ENCODE measurements at places on chromosomes 2 and 18.
A peak's percentile ranks its signal among the peaks of the same experiment; 100 is the strongest.

DNA sequence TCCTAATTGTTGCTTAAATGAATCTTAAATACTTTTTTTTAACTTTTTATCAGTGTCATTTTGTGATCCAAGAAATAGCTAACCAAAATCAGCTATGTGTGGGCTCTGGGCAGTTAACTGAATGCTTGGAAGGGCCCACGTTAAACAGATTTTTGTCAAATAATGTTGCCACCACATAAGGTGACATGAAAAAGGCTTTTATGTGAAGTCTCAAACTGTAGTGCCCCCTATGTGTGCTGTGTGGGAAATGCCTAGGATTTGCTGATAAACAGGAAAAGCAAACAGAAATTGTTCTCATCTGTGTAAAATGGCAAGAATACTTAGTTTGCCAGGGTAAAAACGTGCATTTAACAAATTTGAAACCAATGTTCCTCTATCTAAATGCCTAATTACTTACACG, 242.2 kb downstream of the ZNF516 start:
- DNase-seq, result no peak

- no peak for DNase-seq
Measured at GRCh38 chr2:138730497-138731030, 49.6 kb downstream of the NXPH2 start.

DNA sequence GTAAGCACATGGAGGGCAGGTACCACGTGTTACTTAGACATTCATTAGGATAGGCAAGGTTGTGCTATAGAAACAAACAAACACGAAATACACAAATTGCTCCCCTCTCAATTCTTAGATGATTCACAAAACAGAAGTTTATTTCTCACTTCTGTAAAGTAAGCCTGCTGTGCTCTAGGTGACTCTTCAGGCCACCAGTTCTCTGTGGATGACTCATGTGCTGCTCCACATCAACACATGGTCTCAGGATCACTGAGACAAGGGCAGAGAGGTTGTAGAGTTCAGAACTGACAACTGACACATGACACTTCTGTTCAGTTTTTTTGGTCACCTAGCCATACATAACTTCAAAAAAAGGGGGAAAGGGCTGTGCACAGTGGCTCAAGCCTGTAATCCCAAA, 70.6 kb downstream of the DAW1 start:
- no peak for DNase-seq

DNA sequence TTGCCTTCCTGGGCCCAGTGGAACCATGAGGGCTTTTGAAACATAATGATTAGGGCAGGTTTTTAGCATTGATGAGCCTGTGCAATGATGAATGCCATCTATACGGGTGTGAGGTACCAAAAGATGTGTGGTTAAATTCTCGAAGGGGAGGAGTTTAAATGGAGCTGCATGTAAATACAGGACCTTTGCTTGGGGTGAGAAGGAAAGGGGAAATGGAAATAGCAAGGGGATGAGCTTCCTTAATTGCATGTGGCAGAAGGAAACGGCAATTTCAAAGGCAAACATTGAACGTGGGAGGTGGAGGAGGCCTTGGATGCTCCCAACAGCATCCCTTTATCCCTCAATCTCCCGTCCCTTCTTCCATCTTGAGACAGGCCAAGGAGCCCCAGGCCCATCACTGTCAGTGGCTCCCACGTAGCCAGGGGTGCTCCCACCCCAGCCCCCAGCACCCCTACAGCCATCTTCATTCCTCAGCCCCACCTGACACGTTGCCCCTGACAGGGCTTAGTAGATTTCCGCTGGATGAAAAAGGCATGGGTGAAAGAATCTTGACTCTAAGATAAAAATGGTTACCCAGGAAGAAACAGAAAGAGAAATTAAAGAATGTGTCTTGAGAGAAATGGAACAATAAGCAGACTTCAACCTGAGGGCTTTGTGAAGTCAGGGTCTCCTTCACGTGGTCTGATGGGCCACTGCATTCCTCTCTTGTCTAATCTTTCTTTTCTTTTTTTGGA, 32.5 kb downstream of the INPP5D start:
- no peak for DNase-seq

DNA sequence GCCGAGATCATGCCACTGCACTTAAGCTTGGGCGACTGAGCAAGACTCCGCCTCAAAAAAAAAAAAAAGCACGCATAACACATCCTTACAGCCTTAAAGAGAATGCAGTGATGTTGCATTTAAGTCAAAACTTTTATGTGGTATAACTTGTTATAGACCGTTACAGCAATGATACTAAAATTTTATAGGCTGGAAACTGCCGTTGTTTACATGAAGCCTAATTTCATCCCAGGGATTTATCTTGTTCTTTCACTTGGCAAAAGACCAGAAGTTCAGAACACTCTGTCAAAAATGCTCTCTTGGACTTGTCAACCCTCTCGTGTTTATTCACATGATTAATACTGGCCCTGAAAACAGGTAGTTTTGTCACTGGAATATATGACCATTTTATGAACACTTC, 7.4 kb downstream of the GNAL start:
- no peak for DNase-seq

DNA sequence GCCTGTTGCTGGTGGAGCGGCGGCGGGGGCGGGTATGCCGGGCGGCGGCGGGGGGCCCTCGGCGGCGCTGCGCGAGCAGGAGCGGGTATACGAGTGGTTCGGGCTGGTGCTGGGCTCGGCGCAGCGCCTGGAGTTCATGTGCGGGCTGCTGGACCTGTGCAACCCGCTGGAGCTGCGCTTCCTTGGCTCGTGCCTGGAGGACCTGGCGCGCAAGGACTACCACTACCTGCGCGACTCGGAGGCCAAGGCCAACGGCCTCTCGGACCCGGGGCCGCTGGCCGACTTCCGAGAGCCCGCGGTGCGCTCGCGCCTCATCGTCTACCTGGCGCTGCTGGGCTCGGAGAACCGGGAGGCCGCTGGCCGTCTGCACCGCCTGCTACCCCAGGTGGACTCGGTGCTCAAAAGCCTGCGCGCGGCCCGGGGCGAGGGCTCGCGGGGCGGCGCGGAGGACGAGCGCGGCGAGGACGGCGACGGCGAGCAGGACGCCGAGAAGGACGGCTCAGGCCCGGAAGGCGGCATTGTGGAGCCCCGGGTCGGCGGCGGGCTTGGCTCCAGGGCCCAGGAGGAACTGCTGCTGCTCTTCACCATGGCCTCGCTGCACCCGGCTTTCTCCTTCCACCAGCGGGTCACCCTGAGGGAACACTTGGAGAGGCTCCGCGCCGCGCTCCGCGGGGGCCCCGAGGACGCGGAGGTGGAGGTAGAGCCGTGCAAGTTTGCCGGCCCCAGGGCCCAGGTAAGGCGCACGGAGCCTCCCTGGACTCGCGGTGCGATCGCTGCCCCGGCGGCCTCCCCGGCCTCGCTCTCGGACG, 1.0 kb downstream of the ZCCHC2 start:
- peak; percentile 49 for DNase-seq

- no peak for DNase-seq
Measured at GRCh38 chr2:101341421-101341820, 32.9 kb upstream of the RNF149 start.

DNA sequence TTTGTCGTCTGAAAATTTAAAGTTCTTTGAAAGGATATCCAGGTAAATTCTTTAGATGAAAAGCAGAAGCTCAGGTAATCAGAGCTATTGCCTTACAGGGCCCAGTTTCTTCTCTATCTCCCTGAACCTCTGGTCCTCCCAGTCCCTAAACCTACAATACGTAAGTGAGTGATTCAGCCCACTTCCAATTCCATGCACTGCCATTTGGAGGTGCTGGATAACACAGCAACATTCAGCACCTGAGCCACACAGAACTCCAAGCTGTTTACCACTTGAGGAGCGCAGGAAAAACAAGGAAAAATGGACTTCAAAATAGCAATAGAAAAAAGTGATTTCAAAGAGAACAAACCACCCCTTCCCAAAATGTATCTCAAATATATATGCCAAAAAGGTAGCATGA, 105.0 kb upstream of the DNAJC10 start:
- no peak for DNase-seq

GRCh38 chr2:213834331-213834730, 550.1 kb downstream of the SPAG16 start:
- no peak for DNase-seq

DNA sequence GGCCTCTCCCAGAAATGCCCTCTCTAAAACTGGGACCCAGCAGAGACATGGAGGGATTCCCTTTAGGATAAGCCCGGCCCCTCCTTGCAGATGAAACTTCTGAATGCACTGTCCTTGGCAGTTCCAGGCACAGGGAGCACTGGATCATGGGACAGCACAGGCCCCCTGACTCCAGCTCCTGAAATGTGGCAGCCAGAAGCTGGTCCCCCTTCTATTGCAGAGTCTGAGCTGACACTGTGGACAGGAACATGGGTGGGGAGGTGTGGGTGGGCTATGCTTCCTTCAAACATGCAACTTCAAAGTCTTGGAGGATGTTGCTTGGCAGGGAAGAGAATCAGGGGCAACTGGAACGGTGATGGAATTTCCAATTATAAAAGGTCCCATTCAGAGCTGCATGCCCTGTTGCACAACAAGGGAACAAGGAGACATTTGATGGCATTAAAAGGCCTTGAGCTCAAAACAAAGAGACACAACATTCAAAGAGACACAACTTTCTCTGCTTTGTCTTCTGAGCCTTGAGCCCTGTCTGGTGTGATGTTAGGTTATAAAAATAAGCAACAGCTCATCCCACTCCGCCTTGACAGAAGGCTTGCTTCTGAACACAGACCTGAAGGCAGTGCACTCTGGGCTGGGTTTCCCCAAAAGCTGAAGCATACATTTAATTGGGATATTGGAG, 239.0 kb downstream of the OSR1 start:
- DNase-seq, result no peak

DNA sequence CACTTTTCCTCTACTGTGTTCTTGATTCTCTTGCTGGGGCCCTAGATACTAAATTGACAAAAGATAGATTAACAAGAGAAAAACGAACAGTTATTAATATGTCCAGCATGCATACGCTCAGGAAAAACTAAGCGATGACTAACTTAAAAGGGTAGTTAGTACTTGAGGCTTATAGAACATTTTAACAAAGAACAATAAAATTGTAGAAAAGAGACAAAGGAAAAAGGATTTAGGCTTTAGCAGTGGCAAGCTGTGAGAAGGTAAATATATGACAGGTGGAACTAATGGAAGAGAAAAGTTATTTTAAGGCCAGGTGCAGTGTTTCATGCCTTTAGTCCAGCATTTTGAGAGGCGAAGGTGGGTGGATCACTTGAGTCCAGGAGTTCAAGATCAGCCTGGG, 75.6 kb downstream of the MRO start:
- no peak for DNase-seq

GRCh38 chr2:152173831-152174230, 1.7 kb downstream of the STAM2 start:
- DNase-seq, result no peak

- no peak for DNase-seq
Measured at GRCh38 chr2:143177096-143177786, 48.0 kb downstream of the ARHGAP15 start.

DNA sequence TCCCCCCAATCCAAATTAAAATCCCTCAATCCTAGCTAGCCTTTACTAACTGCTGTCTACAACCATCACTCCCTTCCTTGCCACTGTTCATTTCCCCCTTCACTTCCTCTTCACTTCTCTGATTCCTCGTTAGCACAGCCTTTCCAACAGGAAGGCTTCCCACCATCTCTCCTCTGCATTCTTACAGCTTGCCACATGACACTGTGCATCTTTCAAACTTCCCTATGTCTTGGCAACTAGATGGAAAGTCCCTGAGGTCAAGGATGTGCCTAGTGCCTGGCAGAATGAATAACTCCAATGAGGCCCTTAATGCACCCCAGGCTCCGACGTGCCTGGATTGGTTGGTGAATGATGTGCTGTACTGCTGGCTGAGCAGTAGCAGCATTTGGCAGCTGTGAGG, 15.2 kb downstream of the SAP130 start:
- DNase-seq, result no peak

DNA sequence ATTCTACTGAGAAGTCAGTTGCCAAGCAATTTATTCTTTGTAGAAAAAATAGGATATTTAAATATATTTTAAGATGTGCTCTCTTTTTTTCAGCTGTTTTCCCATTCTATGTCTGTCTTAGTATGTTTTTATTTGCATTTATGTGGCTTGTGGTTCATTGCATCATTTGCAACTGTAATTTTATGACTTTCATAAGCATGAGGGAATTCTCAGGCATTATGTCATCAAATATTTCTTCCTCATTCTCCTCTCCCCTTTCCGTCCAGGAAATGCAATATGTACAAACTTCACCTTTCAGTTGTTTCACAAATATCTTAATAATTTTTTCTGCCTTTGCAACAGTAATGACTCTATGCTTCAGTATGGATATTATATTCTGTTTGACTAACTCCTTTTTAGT, 560.2 kb upstream of the LRATD1 start:
- DNase-seq, result no peak

Data from NK-92 treated with Interleukin-12 subunit alpha and Interleukin-12 subunit beta, amount 100 ng/mL, for 24 hours (cell line).